Activated gamma-delta T cell treated with anti-CD3 and anti-CD28 coated beads, Interleukin-2, amount 50 U/mL, for 16 hours (primary cell): ENCODE measurements at places on chromosomes 5 and 9.

DNA sequence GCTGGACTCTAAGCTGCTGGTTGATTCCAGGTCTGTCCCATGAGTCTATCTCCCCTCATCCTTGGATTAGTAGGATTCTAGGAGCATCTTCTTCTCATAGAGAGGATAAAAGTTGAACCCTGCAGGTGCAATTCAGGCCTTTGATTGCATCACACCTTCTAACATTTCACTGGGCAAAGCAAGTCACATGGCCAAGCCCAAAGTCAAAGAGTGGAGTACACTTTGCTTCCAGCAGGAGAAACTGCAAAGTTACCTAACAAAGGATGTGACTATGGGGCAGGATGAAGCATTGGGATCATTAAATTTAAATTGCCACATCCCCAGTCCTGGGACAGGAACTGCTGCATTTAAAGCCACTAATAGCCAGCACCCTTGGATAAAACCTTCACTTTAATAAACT lies 51.0 kb upstream of the EGFLAM start:
- DNase-seq = no peak

- no peak for DNase-seq
These were observed 367.5 kb downstream of the DEPDC1B start for GRCh38 chr5:60332244-60333004.

GRCh38 chr9:91760906-91761305 lies 189.1 kb downstream of the ROR2 start:
- no peak for DNase-seq

GRCh38 chr5:15106530-15107283 lies 235.1 kb upstream of the ANKH start:
- DNase-seq = no peak

GRCh38 chr5:93250424-93250823 lies 330.6 kb downstream of the NR2F1-AS1 start:
- no peak for DNase-seq

DNA sequence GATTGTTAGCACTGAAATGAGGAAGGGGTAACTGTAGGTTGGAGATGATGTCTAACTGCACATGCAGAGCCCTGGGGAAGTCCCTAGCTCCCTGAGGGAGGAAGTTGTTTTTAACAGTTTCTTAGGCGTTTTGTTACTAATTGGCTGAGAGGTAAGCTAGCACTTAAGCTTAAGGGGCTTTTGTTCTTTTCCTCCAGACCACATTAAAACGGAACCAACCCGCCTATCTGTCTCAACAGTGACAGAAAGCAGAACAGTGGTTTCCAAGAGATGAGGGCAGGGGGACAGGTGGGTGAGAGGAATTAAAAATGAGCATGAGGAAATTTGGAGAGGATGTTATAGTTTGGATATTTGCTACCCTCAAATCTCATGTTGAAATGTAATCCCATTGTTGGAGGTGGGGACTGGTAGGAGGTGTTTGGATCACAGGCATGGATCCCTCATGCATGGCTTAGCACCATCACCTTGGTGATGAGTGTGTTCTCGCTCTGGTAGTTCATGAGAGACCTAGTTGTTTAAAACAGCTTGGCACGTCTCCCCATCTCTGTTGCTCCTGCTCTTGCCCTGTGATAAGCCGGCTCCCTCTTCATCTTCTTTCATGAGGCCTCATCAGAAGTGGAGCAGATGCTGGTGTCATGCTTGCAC lies 38.9 kb downstream of the LYRM7 start:
- peak; percentile 39 for DNase-seq

DNA sequence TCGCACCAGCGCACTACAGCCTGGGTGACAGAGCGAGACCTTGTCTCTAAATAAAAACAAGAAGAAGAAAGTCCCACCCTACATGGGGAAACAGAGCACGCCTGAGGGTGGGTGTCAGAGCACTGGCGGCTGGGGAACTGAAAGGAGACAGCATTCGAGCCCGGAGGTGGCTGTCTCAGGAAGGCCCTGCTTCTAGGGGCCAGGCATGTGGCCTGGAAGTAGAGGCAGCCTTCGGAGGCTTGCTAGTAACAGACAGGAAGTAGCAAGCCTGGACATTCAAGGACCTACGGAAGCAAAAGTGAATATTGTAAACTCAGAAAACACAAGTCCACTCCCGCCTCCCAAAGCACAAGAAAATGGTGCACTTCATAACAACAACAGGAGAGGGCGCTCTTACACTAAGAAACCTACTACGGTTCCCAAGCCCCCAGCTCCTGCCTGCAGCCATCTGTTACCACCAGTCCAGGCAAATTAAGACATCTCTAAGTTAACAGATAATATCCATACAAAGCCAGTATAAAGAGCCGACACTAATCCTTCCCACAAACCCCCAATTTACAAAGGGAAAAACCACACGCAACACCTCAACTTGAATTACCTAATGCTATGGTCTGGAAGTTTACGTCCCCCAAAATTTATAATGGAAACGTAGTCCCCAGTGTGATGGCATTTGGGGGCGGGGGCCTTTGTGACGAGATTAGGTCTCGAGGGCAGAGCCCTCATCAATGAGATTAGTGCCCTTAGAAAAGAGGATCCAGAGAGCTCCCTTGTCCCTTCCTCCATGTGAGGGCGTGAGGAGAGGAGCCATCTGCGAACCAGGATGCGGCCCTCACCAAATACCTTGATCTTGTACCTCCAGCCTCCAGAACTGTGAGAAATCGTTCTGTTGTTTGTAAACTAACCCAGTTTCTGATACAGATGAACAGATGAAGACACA lies 7.7 kb downstream of the RASGEF1C start:
- DNase-seq = no peak

GRCh38 chr5:38835887-38836286 lies 9.9 kb upstream of the OSMR start:
- no peak for DNase-seq

GRCh38 chr9:36401164-36401740 lies 1.2 kb upstream of the RNF38 start:
- DNase-seq = no peak

- no peak for DNase-seq
These were observed 131.4 kb downstream of the COMMD10 start for GRCh38 chr5:116216246-116216645.

- no peak for DNase-seq
These were observed 187.8 kb downstream of the FANCC start for GRCh38 chr9:95129476-95130291.

GRCh38 chr9:13608451-13608850 lies 329.0 kb upstream of the MPDZ start:
- no peak for DNase-seq

GRCh38 chr5:83331842-83332241 lies 139.7 kb upstream of the VCAN start:
- no peak for DNase-seq

DNA sequence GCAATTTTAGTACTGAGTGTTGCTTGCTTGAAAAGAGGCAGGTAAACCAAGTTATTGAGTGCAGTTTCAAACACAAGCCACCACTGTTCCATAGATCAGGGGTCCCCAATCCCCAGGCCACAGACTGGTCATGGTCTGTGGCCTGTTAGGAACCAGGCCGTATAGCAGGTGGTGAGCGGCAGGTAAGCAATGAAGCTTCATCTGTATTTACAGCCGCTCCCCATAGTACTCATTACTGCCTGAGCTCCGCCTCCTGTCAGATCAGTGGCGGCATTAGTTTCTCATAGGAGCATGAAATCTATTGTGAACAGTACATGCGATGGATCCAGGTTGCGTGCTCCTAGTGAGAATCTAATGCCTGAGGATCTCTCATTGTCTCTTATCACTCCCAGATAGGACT lies 41.5 kb upstream of the ABL1 start:
- DNase-seq = no peak

GRCh38 chr5:101838435-101838834 lies 457.6 kb downstream of the SLCO4C1 start:
- DNase-seq = no peak

GRCh38 chr9:30362373-30362772 lies 2022.1 kb upstream of the ACO1 start:
- DNase-seq = no peak

- DNase-seq = no peak
These were observed 4.2 kb downstream of the FAM240B start for GRCh38 chr9:38715684-38716083.

DNA sequence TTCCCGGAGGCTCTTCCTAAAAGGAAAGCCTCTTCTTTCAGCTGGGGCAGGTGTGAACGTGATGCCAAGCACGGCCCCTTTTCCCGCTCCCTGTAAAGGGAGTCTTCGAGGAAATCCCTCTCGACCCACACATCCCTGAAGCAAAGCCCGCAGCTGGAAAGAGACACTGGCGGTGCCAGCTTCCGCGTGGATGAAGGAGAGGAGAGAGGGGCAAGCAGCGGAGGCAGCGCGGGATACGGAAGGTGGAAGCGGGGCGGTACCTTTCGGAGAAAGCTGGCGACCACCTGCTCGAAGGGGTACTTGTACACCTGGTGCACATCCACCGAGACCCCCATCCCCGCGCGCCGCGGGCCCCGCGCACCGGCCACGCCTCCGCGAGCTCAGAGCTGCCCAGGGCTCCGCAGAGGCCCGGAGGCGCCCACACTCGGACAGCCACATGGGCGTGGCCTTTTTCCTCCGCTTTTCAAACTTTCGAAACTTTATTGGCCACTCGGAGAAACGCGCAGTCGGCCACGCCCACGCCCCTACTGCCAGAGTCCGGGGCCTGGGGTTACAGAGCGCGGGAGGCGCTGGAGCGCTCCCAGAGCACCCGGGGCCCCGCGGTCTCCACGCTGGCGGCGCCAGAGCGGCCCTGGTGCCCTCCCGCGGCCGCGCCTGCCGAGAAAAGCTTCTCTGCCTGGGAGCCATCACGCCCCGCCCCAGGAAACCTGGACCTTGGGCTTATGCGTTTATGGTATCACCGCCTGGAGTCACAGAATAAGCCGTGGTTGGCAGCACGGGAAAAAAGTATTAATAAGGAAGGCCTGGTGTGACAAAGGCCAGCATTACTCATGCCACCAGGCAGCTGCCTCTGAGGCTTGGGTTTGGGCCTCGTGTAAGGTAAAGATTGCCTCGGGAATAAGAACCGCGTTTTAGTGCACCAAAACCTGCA lies at the start of gene PRELID2:
Gene PRELID2 (minus strand): TSS at position 426 of the 931 bp plus-strand sequence. CDS start 91 bp downstream, at position 335.
- no peak for DNase-seq

DNA sequence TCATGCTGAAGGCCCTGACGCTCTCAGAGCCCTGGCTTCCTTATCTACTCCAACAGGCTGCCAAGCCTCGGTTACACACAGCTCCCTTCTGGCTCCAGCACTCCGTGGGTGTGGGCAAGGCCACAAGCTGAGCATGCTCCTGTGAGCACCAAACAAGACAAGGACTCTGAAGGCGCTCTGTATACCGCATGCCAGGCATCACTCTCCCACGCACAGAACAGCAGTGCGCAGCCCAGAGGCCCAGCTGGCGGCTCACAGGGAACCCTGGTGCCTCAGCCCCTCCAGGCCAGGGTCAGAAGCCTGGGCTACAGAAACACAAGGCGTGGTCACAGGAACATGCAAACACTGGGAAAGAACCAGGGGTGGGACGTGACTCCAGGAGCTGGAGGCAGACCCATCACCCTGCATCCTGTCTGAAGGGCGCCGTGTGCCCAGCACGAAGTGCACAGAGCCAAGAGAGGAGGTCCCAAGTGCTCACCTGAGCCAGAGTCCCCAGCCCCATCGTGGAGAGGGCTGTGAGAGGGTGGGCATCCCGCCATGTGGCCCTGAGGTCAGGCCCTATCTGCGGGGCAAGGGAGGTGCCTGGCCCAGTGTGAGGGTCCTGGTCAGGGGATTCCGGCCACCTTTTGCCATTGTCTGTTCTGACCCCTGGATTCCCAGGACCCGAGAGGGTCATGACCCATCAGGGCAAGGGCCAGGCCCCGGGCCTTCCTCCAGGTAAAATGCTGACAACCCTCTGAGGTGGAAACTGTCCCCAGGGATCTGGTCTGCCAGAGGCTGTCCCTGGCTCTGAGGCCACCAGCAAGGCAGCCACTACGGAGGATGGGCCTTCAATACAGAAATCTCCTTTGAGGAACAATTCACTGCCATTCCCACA lies 54.7 kb downstream of the COL23A1 start:
- no peak for DNase-seq

- no peak for DNase-seq
These were observed 7.5 kb downstream of the ZNF608 start for GRCh38 chr5:124738681-124739633.

- DNase-seq = no peak
These were observed 208.6 kb downstream of the EPB41L4A start for GRCh38 chr5:112210430-112211005.

DNA sequence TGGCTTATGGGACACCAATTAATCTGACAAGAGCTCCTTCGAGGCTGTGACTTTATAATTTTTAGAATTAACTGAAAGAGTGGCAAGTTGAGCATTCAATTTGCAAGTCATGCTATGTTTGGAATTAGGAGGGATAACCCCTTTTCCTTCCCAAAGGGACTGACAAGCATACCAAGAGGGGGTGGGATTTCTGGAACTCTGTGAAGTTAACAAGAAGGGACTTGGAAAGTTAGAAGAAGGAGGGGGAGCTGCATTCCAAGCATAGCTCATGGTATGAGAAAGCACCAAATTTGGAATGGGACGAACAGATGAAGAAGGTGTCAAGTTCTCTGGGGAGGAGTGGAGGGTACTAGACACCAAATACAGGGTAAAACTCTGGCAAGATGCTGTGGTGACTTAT lies 8.9 kb upstream of the PALM2AKAP2 start:
- DNase-seq = no peak

DNA sequence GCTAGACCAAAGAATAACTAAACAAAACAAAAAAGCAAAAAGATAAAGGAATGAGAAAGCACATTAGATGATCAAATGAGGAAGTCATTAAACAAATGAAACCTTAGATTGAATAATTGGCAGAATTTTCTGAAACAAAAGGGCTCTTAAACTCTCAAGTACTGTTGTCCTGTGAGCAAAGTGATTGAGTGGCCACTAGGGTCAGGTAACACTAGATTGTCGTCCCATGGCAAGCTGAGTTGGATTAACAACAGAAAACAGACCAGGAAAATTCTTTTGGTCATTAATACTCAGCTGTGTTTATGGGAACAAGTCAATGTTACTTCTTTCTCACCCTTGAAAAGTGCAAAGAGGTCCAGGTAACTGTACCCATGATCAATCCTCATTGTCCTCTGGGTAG lies 81.6 kb upstream of the MRPS30 start:
- no peak for DNase-seq

DNA sequence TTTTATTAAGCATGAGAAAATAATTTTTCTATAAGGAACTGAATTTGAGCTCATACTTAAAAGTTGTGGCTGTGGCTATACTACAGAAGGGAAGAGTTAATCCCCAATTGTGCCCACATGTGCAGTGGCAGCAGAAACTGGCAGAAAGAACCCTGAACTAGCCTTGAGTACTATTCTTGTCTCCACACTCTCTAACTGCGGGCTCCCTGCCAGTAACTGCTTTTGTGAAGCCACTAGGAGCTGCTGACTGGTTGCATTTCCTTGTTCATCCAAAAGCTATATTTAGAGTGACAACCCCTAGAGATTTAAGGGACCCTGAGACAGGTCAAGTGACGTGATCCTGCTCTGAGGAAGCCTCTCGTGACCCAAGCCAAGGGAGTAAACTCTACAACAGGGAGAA lies 238.6 kb downstream of the ELAVL2 start:
- no peak for DNase-seq

- DNase-seq = no peak
These were observed 225.3 kb upstream of the CLINT1 start for GRCh38 chr5:158084292-158084691.

- no peak for DNase-seq
These were observed 7.9 kb downstream of the DMRT1 start for GRCh38 chr9:849431-849830.

- no peak for DNase-seq
These were observed 224.9 kb downstream of the EBF1 start for GRCh38 chr5:158874792-158875191.
